ENCODE measurements at places on chromosomes 11 and 22.

GRCh38 chr11:88583251-88583650 is 245.7 kb upstream of the CTSC start:
- no peak for DNase-seq

- no peak for DNase-seq
Observed at GRCh38 chr22:41263704-41264103, 22.3 kb downstream of the RANGAP1 start.

GRCh38 chr22:41485033-41485432 is 16.1 kb downstream of the ACO2 start:
- no peak for DNase-seq

- DNase-seq, result no peak
Observed at GRCh38 chr22:37464181-37464580, 22.0 kb downstream of the MFNG start.

- peak; percentile 28 for DNase-seq
Observed at GRCh38 chr22:31343235-31344191, 2.6 kb downstream of the PATZ1 start.

GRCh38 chr11:128029219-128029722 is 558.1 kb downstream of the ETS1 start:
- DNase-seq, result no peak

DNA sequence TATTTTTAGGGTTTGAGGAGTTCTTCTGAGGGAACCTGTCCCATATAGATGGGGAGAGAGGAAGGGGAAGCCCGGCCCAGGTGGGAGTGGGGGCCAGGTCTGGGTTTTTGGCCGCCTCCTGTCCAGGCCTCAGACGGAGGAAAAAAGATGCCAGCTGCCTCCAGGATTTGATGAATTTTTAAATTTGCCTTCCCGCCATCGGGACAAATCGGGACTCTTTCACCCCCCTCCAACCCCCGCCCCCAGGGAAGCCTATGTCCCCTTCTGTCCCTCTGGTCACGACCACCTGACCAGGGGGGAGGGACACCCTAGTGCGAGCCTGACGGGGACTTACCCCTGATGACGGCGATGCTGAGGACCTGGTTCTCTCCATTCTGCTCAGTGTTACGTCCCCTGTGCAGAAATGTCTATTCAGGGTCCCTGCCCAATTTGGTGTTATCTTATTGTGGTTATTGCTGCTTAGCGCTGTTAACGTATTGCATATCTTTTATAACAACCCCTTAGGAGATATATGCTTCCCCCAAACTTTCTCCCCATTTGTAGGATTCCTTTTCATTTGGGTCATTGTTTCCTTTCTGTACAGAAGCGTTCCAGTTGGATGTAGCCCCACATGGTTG is 115.9 kb upstream of the GRK3 start:
- no peak for DNase-seq

DNA sequence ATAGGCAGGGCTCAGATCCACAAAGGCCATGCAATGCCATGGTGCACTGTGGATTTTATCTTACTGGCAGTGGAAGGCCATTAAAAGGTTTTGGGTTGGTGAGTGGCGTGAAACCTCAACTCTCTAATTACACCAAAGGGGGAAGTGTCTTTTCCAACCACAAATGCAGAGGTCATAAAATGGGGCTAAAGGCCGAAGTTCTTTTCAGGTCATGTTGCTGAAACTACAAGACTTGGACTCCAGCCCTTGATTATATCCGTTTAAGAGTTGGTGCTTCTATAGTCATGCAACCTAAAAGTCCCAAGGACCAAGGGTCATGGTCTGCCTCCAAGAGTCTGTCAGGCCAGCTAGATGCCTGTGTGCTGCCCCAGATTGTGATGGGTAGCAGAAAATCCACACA is 434.3 kb downstream of the RAB38 start:
- DNase-seq, result no peak

GRCh38 chr11:65834202-65834601 is 439 bp downstream of the SNX32 start:
- DNase-seq, result no peak

DNA sequence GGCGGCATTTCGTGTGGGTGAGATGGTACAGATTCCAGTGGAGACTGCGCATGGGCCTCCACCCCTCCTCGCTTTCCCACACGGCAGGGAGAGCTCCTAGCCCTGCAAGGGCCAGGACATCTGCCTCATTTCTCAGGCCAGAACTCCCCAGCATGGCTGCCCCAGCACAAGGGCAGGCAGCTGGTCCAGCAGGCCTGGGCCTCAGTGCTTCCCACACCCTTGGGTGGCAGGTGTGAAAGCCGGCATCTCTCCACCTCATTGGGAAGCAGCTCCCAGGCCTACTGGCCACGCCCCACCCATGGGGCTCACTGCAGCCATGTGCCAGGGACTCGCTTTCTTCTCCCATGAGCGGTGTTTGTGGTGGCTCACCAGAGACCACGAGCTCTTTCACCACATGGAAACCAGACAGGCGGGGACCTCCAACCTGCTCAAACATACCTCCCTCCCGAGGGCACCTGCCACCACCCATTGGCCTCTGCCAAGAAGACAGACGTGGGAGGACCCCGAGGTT is 79.1 kb downstream of the NAT10 start:
- no peak for DNase-seq

GRCh38 chr11:38019072-38019775 is 1421.2 kb upstream of the RAG2 start:
- no peak for DNase-seq

DNA sequence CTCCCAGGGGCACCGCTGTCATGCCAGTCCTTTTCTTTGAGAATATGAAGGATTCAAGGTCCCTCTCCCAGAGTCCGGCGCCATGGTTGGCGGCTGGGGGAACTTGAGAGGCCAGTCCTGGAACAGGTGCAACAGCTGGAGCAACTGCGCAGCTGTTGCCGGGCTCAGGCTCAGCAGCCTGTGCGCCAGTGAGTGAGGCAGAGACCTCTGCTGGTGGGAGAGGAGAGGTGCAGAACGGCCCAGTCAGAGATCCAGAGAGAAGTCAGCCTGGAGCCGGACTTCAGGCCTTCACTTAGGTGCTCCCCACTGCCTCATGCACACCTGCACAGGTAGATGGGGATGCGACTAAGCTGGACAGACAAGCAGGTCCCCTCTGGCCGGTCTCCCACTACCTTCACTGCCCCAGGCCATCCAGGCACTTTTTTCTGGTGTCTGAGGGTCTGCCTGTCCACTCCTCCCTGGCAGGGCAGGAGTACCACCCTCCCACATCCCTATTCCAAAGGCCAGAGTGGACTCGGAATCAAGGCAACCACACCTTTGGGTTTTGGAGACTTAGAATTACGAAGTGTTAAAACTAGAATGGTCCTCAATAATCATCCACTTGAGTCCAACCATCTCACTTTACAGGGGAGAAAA is 4.6 kb downstream of the CHRDL2 start:
- DNase-seq, result peak; percentile 70

DNA sequence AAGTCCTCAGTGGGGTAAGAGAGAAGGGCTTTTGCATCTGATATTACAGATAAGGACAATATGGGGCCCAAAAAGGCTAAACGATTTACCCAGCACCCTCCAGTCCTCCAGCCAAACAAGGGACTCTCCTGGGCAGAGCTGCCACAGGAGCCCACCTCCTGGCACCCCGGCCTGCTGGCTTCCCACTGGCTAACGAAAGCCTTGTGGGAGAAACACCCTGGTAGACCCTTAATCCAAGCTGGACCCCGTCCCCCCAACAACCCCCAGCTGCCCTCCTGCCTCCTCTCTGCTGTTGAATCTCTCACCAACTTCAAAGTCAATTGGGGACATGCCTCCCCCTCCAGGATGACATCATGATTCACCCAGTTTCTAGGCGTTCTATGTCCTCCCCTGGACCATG is 10.8 kb downstream of the C1QTNF6 start:
- DNase-seq, result no peak

GRCh38 chr11:20963596-20963995 is 294.2 kb downstream of the NELL1 start:
- DNase-seq, result no peak

GRCh38 chr11:66685276-66686099 is 7.8 kb upstream of the RBM4B start:
- no peak for DNase-seq

GRCh38 chr22:35564975-35565867 is 24.6 kb downstream of the RASD2 start:
- no peak for DNase-seq

DNA sequence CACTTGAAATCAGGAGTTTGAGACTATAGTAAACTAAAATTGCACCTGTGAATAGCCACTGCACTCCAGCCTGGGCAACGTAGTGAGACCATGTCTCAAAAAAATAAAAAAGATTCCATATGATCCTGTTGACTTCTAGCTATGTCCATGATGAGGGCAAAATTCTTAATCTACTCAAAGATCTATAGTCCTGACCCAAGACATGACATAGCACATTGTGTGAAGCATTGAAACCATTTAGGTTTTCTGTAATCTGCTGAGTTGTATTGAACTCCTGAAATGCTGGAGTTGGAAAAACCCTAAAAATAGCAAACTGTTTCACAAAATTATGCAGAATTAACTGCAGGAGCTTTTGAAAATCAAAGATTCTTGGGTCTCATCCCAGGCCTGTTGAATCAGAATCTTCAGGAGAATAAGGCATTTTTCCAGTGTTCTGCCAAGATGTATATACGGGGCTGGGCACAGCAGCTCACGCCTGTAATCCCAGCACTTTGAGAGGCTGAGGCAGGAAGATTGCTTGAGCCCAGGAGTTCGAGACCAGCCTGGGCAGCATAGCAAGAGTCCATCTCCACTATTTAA is 29.8 kb upstream of the LDHA start:
- DNase-seq, result no peak

DNA sequence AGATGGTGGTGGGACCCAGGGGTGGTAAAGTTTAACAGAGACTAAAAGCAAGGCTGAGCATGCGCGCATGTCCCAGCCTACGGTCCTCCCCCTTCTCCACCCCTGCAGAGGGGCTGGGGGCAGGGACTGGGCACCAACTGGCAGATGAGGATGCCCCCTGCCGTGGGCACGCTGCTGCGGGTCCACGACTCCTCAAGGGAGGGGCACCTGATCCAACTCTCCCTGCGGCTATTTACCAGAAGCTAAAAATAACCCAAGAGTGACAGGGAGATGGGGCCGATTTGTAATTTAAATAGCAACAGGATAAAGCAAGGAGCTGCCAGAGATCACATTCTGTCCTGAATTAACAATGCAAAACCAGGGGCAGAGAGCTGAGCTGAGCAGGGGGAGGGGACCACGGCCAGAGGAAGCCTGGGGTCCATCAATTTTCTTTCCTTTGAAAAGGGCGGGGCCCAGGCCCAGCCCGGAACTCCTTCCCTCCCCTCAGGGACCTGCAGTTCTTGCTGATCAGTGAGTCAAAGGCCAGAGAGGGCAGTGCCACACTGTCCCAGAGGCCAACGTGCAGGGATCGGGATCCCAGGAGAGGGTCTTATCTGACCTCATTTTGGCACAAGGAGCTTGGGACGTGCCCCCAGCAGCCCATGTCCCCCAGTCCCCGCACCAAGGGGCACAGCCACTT is 8.1 kb upstream of the DGKZ start:
- DNase-seq, result no peak

GRCh38 chr11:79168530-79169110 is 272.2 kb downstream of the TENM4 start:
- DNase-seq, result no peak

GRCh38 chr11:95088946-95089619 is 563 bp upstream of the ENDOD1 start:
- no peak for DNase-seq

DNA sequence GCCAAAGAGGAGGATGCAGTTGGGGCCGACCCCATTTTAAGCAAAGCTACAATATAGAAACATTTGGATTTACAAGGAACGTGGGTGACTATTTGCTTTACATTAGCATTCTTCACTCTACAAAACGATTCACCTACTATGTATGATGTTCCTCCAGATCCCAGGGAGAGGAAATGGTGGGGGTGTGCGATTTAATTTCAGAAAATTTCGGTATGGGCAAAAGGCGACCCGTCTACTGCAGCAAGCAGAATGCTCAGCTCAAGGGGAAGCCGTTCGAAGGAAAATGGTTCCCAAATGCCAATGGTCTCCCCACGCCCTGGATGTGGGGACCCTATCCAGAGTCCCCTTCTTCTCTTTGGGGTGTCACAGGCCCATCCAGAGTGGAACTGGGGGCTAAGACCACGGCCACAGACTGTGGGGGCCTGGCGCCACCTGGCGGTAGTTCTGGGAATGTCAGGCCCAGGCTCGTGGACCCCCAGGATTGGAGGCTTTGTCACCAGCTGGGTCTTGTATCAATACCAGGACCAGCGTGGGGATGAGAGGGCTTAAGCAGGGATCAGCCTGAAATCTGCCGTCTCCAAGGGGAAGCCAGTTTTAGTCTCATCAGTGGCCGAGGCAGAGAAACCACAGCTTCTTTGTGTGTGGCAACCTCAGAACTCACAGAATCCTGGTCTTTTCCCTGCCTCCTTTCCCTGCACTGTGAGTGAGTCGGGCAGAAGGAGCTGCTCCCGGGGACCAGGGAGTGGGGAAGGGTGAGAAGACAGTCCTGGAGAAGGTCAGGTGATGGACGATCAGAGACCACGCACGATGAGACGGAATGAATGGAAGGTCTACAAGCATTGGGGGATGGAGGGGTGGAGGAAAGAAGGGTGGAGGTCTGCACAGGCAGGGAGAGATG is 8.4 kb downstream of the LRRC10B start:
- no peak for DNase-seq

GRCh38 chr11:131408025-131408640 is 37.7 kb downstream of the NTM start:
- DNase-seq, result no peak

- DNase-seq, result no peak
Observed at GRCh38 chr11:67412495-67413179, 2.8 kb upstream of the CARNS1 start.

DNA sequence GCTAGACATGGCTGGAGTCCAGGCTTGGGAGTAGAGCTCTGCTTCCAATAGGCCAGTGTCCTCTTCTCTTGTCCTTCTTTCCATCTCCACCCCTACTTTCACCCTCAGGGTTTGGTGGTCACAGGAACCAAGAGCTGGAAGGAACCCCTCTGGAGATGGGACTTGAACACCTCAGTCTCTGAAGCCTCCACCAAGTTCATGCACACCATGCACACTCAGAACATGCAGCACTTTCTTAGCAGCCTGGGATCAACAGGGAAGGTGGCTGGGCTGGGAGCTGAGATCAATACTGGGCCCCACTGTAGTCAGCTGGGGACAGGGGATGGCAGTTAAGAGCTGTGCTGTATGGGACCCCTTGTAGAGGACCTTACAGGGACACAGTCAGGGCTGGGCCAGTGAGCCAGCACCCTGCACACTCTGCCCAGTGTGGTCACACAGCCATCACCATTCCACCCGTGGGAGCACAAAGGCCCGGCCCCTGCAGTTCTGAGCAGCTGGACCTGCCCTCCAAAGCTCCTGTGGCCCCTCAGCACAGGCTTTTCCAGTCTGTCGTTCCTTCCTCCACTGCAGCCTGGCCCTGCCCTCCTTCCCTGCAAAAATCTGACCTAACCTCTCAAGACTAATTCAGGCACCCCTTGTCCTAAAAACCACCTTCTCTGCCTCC is 47.7 kb downstream of the GAB4 start:
- DNase-seq, result no peak

- DNase-seq, result no peak
Observed at GRCh38 chr11:12831471-12832202, 157.4 kb downstream of the TEAD1 start.

- no peak for DNase-seq
Observed at GRCh38 chr11:95910638-95911368, 13.1 kb downstream of the MTMR2 start.

- DNase-seq, result peak; percentile 32
Observed at GRCh38 chr11:122796128-122796717, 42.1 kb upstream of the CRTAM start.
